ENCODE measurements at places on chromosomes 5 and 9. TPM values are rescaled to one million over a fixed set of nuclear protein-coding genes. Genes with fewer than 3 reads are reported as not detected.

The FOXD4 gene
- total RNA-seq, result 0.29 TPM

The AHRR gene
- total RNA-seq, result 52.2 TPM

The LRRC70 gene
- total RNA-seq, result 1.4 TPM

DNA sequence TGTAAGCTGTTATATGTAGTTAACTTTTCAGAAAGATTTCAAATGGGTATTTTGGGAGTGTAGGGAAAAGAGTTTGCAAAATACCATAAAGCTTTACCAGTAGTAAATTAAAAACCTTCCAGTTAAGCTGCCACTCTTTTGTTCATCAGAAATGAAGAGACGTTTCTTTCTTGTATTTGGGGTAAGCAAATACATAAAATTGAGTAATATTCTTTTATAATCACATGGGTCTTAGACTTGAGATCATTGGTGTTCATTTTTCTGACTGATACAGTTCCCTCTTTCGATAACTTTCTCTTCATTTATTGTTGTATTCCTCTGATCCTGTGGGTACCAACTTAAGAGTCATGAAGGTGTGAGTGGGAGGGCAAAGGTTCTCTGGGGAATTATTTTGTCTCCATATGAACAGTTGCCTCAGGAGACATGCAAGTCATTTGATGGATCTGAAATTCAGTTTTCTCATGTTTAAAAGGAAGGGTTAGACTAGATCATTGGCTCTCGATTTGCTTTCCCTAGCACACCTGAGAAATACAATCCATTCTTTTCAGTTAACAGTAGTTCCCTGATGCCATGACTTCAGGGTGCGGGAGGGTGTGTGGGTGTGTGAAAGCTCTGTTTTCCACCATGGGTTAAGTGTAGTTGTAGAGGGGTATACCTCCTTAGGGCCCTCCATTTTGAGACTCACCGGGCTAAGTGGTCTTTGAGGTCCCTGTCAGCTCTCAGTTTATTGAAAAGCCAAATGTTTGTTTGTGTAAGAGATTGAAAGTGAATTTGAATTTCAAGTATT, 47.7 kb downstream of the CNTRL start:
- DNase-seq, result peak; percentile 45

GRCh38 chr5:132372127-132372526, 2.6 kb downstream of the SLC22A5 start:
- no peak for DNase-seq

- no peak for DNase-seq
These were observed 252.6 kb downstream of the ADAMTSL1 start for GRCh38 chr9:18726546-18726945.

- DNase-seq, result no peak
These were observed 286.0 kb upstream of the TUSC1 start for GRCh38 chr9:25964239-25964638.

DNA sequence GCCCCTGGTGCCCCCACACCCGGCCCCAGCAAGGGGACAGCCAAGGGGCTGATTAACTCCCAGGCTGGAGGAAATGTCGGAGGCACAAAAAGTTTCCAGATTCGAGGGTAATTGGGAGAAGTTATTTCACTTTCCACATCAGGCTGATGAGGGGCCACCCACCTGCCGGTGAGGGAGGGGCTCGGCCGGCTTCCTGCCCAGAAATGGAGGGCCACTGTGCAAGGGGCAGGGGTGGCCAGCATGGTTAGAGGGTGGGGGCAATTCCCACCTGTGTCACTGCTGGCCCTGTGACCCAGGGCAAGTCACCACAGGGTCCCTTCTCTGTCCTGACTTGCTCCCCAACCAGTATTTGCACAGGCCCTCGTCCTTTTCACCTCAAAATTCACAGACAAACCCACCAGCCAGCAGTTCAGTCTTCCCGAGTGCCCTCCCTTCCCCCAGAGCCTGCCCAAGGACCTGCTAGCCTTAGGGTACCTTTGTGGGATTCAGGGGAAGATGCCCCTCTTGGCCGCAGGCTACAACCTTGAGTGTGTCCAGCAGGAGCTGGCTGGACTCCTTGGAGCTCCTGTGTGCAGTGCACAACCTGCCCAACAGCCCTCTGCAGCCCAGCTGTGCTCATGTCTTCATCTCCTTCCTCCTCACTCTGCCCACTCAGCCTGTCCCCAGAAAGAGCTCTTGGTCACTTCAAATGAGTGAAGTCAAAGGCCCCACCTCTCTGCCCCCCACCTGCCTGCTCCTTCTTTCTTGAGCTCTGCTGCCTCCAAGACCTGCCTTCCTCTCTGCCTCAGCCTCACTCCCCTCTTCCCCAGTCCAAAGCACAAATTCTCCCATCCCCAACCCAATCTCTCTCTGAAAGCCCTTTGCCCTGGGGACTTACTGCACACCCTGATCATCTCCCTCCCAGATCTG, 130.5 kb downstream of the BARX1 start:
- peak; percentile 47 for DNase-seq

- DNase-seq, result peak; percentile 96
These were observed 93.0 kb downstream of the PHF2 start for GRCh38 chr9:93669116-93669957.

DNA sequence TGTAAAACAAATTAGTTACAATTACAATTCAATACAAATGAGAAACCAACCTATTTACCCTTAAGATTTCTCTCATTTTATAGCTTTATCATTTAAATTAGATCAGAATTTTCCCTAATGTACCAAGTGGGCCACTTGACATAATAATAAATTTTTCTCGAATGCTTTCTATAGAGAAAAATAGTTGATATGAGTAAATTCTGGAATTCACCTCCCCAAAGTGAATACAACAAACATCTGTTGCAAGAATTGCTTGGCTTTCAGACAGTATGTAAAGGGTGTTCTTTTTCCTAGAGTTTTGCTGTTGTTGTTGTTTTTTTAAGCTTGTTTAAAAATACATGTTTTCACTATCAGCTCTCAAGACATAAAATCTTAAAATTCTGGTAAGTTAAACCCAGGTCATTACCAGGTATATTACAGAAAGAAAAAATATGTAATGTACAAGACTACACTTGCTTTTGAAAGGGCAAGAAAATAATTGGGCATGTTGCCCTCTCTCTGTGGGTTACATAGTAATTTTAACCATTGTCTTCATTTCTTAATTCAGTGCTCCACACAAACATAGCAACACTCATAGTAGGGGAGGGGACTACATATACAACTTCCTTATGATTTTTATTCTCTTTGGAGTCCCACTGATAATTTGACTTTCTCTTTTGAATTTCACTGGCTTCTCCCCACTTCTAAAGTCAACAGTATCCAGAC, 200.6 kb downstream of the ARL15 start:
- no peak for DNase-seq

GRCh38 chr9:34650816-34651215, 1.2 kb upstream of the IL11RA start:
- DNase-seq, result no peak

DNA sequence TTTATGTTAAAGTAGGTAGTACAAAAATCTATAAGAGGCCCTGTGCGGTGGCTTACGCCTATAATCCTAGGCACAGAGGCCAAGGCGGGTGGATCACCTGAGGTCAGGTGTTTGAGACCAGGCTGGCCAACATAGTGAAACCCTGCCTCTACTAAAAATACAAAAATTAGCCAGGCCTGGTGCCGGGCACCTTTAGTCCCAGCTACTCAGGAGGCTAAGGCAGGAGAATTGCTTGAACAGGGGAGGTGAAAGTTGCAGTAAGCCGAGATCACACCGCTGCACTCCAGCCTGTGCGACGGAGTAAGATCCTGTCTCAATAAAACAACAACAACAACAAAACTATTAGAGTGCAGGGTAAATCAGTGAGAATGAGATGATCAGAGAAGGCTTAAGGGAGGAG, 634.5 kb downstream of the NR2F1-AS1 start:
- DNase-seq, result no peak

Data from osteoblast (primary cell).